Thyroid gland (tissue), 4 donors: ENCODE measurements at places on chromosomes 1 and 21. TPM values are rescaled to one million over a fixed set of nuclear protein-coding genes. Genes with fewer than 3 reads are reported as not detected.

The GBP7 gene
- not detected for total RNA-seq

The LCE2B gene
- not detected for total RNA-seq

GRCh38 chr1:203290261-203291089 is 14.8 kb upstream of the BTG2 start:
- DNase-seq, result peak; percentile 98

DNA sequence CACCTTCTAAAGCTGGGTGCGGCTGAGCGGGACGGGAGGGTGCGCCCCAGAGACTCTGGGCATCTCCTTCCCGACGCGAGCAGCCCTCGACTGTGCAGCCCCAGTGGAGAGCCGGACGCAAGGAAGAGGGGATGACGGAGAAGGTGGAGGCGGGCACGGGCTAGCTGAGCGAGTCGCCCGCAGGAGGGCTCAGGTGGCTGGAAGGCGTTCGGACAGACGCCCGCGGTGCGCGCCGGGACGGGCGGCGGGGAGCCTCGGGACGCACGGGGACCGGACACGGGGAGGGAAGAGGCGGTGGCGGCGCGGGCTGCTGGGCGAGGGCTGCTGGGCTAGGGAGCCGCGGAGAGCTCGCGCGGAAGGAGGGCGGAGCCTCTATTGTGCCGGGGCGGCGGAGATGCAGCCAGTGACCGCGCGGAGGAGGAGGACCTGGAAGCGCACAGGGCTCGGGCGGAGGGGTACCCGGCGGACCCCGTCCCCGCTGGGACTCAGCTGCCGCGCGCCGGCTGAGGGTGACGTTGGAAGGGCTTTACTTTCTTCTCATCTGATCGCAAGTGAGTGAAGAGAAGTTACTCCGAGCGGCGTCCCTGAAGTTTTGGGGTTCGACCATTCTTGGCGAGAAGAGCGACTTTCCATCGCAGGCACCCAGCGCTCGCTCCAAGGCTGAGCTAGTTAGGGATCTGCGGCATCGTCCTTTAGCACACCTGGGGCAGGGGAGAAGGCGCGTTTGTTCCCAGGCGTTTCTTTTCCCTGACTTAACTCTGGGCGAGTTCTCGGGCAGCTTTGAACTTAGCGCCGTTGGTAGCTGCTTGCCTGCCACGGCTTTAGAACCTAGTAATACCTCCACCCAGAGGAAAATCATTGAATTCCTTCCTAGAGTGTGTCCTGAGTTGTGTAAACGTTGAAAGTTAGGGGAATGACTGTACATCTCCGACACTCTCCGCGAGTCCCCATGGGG is at the start of gene OLFML2B:
OLFML2B (minus strand) TSS at position 323 of the 955 bp plus-strand sequence. CDS start 439 bp downstream, outside the sequence.
- DNase-seq, result peak; percentile 50

DNA sequence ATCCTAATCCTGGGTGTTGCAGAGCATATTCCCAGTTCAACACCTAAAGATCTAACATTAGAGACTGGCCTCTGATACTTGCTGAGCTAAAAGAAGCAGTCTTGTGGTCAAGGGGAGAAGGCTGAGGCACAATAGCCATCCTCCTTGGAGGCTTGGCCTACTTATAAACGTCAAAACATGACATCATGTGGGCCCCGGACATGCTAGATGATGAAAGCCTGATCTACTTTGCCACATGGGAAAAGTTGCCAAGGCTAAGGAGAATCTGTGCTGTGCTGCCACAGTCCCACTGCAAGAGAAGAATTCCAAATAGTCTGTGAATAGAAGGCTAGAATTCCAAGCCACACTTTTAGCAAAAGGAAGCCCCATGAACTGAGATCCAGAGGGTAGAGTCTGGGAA is 43.9 kb upstream of the SAMD13 start:
- no peak for DNase-seq

- no peak for DNase-seq
Observed at GRCh38 chr1:66247415-66248208, 286.3 kb upstream of the SGIP1 start.

DNA sequence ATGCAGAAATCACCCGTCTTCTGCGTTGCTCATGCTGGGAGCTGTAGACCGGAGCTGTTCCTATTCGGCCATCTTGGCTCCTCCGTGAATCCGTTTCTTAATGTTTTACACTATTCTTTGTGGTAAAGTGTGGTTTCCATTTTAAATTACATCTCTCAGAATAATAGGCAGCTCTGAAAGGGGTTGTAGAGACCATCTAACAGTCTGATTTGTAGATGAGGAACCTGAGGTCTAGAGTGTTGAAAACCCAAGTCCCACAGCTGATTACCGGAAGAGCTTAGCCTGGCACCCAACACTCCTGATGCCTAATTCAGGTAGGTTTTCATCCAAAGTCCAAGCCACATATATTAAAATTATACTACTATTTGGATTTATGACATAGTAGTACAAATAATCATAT is 144.0 kb downstream of the LEPR start:
- DNase-seq, result no peak

DNA sequence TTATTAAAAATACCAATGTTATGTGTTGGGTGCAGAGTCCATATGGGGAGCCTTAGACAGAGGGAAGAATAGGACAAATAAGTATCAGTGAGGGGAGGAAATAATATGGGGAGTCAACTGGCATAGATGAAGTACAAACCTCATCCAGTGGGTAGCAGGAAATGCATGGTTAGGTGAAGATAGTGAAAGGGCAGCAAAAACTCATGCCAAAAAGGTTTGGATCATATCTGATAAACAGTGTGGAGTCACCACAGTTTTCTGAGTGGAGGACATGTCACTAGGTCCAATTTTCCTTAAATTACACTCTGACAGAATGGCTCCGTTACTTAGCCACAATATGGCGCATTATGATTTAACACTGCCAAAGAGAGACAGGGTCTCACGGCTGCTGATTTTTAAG is 10.3 kb downstream of the DUSP23 start:
- DNase-seq, result no peak

GRCh38 chr1:170032531-170033280 is 41.8 kb downstream of the KIFAP3 start:
- DNase-seq, result no peak
